ENCODE measurements at places on chromosomes 1 and 21. TPM values are rescaled to one million over a fixed set of nuclear protein-coding genes. Genes with fewer than 3 reads are reported as not detected.

- DNase-seq = peak; percentile 86
These were observed 5.2 kb downstream of the CCN1 start for GRCh38 chr1:85585799-85586198.

- DNase-seq = peak; percentile 28
These were observed 31.2 kb upstream of the QSOX1 start for GRCh38 chr1:180123463-180123936.

DNA sequence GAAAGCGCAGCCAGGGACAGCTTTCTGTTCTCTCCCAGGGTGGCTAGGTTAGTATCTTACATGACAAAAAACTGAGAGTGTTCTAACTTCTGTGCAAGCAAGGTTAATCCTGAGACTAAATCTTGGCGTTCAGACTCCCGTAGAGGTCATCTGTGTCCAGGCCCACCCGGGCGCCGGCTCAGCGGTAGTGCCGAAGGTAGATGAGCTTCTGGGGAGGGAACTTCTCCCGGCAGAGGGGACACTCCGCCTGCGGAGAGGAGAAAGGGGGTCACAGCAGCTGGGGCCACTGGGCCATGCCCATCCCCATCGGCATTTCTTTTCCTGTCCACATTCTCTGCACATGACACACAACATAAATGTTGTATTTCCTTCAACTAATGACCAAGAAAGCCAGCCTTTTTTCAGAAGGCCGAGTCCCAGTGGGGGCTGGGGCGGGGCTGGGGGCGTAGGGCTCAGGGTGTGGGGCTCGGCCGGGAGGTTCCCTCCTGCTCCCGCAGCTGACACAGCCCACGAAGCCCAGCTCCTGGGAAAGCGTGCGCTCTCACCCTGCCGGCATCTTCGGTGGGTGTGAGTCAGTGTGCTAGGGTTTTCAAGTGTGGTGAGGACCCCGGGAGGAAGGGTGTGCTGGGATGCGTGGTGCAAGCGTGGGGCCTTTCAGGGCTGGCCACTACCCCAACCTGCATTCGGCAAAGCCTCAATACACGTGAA, 6.6 kb downstream of the PEX10 start:
- DNase-seq = peak; percentile 45

DNA sequence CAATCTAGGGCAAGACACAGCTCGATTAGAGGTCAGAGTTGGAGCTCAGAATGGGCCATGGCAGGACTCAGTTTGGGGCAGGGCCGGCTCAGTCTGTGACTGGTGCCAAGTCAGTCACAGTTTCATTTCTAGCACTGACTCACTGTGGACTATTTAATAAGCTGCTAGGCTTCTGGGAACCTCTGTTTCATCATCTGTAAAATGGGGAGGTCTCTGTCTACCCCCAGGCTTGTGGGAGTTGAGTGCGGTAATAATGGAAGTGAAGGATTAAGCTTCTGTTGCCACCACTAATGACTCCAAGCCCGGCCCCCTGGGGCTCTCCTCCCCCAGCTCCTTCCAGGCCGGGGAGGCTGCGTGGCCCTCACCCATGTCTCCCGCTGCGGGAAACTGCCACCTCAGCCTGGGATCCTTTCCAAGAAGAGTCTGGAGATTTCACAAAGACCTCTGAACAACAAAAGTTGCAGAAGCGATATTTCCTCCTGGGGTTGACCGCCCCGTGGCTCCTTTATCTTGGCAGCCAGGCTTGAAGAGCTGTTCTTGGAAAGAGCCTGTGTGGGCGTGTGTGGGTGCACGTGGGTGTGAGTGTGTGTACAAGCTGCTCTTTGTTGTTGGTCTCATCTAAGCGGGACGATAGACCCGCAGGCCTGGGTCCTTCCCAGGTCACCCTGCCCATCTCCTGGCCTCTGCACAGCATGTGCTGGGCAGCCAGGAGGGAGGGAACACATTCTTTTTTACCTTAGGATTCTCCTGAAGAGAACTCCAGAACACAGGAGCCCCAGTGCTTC, 29.1 kb downstream of the KNCN start:
- peak; percentile 45 for DNase-seq

DNA sequence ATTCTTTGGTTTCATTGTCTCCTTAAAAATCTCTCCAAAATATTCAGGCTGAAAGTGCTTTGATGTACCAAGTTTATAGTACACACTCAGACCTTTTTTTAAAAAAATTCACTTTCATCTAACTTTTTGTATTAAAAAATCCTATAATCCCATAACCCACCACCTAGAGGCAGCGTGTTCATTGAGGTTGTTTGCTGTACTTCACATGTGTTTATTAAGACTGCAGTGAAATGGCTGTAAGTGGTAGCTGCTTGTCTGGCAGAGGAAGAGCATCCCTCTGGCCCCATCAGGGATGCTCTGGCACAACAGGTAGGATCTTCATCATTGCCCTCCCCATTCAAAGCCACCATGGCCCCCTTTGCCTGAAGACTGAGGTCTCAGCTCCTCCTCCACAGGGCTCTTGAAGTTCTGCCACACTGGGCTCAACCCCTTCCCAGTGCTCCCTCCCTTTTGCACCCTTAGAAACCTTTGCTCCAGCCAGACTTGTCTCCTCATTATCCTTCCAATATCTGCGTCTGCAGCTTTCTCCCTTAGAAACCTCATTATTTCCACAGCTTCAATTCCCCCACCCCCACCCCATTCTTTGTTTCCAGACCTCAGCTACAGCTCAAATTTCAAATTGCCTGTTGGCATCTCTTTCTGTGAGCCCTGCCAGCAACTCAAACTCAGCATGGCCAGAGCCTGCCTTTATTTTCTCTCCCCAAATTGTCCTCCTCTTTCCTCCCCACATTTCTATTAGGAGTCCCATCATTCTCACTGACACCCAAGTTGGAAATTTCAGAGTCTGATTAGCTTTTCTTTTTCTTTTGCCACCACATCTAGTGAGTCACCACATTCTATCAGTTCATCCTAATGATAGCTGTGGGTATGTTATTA, 369.6 kb upstream of the USP24 start:
- peak; percentile 44 for DNase-seq

GRCh38 chr1:183237046-183237445, 51.0 kb downstream of the LAMC2 start:
- no peak for DNase-seq

GRCh38 chr1:12507631-12508030, 110.4 kb downstream of the DHRS3 start:
- no peak for DNase-seq

DNA sequence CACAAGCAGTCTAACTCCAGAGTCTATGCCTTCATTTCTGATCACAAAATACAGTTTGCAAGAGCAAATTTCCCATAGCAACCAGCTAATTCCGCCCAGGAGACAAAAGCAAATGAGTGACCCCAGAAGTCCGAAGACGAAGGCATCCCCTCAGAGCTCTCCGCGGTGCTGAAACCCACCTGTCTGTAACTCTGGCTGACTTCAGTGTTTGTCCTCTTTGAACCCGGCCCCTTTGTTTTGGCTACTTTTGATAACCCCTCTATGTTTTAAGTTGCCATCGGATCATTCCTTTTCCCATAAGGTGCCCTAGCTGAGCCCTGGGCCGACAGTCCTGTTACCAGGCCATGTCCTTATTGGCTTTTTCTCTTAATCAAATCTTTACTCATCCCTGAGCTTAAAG, 515.8 kb downstream of the PTPRU start:
- DNase-seq = no peak

GRCh38 chr21:45640888-45641479, 2.5 kb upstream of the PCBP3 start:
- peak; percentile 18 for DNase-seq

DNA sequence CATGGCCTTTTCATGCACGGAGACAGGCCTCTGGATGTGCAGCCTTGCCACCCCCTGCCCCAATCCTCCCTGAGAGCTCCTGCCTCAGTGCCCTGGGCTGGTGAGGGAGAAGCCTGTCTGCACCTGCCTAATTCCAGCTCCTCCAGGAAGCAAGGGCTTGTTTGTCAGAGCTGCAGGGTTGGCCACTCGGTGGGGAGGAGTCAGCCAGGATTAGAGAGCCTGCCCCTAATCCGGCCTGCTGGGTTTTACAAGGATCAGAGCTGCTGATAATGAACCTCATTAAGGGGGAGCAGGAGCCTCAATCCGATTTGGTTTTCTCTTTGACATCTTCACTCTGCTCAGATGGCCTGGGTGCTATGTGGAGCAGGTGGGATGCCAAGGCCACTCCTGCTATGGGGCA, 31.9 kb upstream of the LHX4 start:
- no peak for DNase-seq

DNA sequence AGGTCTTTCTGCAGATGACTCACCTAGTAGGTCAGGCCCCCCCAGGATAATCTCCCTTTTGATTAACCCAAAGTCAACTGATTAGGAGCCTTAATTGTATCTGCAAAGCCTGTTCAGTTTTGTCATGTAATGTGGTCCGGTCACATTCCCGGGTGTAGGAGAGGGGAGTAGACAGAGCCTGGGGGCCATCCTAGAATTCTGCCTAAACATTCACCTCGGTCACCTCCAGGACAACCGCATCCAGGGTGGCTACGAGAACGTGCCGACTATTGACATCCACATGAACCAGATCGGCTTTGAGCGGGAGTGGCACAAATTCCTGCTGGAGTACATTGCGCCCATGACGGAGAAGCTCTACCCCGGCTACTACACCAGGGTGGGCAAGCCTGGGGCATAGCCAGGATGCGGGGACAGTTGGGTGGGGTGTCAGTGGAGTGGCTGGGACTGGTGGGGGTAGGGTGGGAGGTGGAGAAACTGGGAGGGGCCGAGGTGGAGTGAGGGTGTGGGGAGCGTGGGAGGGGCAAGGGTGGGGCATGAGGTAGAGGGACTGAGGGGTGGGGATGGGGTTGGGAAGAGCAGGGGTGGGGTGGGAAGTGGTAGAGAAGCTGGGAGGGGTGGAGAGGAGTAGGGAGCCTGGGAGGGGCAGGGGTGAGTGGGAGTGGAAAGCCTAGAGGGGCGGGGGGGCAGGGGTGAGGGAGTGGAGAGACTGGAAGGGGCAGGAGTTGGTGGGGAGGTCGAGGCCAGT, 9.6 kb upstream of the MFN2 start:
- DNase-seq = no peak

GRCh38 chr1:207799989-207800648, 48.3 kb downstream of the CD46 start:
- no peak for DNase-seq

- no peak for DNase-seq
These were observed 98.8 kb upstream of the DUSP10 start for GRCh38 chr1:221840511-221841243.

GRCh38 chr1:44339731-44340130, 15.3 kb downstream of the ERI3 start:
- no peak for DNase-seq

The GPR37L1 gene
- total RNA-seq = not detected

The CACNA1E gene
- not detected for total RNA-seq

The UBE2U gene
- not detected for total RNA-seq

The MAP10 gene
- 1.1 TPM for total RNA-seq

The MMEL1 gene
- under 0.01 TPM for total RNA-seq

The EFNA4 gene
- 3.8 TPM for total RNA-seq

The FHL3 gene
- total RNA-seq = 7.2 TPM

Data from IMR-90 (cell line).